ENCODE measurements at places on chromosomes 4 and X. TPM values are rescaled to one million over a fixed set of nuclear protein-coding genes. Genes with fewer than 3 reads are reported as not detected.

DNA sequence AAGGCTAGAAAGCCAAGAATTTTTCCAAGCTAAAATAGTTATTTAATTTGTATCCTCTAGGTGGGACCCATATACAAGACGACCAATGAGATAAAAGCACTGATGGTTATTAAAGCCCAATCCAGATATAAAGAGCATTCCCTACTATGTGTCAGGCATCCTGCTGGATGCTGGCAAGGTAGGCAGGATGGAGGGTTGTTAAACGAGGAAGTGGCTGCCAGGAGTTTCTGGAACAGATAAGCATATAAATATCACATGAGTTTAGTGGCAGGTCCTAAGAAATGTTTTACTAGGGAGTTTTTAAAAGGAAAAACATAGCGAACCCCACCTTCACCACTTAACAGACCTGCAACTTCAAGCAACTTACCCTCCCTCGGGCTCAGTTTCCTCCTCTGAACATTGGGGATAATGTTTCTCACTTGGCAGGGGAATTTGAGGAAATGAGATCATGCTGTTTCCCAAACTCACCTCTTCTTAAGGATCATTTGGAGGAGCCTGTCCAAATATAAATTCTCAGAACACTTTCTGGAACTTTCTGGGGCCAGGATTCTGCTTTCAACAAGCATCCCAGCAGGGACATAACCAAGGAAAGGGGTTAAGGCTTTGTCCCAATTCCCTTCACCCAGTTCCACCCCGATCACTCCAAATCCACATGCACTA lies 94.3 kb upstream of the LDB2 start:
- DNase-seq: no peak

DNA sequence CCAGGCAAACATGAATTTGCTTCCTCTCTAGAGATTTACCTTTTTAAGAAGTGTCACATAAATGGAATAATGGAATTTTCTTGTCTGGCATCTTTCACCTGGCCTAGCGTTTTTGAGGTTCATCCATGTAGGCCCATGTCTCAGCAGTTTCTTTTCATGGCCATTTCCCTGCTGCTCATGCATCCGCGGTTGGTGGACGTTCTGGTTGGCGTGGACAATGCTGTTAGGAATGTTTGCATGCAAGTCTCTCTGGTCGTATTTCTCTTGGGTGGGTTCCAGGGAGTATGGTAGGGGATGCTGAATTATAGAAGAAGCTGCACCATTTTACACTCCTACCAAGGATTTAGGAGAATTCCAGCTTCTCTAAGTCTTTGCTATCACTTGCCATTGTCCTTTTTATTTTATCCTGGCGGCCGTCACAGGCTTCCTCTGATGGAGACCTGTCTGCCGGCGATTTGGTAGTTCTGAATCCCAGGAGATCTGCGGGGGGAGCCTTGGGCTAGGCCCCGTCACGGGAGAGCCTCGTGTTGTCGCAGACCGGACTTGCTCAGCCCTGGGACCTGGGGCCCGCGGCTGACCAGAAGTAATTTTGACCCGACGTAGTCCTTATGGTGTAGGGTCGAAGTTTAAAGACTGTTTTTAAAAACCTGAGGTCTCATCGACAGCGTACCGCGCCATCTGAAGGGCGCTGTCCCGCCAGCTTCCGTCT lies 56.9 kb upstream of the TADA2B start:
- DNase-seq: no peak

DNA sequence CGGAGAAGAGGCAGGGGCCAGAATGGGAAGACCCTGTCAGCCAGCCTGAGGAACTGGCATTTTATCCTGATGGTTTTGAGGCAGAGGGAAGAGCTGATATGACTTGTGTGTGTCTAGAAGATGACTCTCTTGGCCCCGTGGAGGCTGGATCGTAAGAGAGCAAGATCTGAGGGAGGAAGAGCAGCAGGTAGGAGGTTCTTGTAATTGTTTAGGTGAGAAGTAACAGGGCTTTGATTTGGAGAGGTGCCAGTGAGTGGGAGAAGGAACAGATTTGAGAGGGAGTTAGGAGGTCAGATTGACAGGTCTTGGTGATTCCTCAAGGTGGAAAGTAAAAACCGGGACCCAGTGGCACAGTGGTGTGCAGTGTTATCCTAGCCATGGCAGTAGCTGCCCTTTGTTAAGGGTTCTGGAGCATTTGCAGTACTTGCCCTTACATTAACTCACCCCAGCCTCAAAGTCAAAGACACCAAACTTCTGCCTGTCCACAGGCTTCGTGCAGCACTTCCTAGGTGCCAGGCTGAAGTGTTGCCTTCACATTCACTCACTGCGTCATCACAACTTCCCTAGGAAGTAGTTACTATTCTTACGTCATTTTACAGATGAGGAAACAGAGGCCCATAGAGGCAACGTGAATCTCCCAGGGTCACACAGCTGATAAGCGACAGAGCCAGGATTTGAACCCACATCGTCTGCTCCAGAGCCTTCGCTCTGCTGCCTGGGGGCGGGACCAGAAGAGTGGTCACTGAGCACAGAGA lies 23.7 kb downstream of the RTL5 start:
- DNase-seq: no peak

DNA sequence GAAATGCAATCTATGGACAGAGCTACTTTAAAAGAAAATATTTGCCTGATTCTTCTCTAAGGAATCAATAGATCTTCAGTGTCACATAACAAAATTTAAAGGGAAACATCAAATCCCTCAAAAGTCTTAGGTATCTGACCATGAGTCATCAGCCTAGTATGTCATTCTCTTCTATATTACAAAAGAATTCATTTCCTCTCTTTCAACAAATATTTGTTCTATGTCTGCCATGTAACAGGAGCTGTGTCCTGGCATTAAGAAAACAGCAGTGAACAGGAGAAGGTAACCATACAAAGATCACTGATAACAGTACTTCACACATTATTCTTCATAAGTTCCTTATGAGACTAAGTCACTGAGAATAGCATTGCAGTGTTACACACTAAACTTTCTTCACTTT lies 243.6 kb upstream of the DKK2 start:
- no peak for DNase-seq

FGF16 gene
- total RNA-seq: not detected

IQCM gene
- 8.3 TPM for total RNA-seq

SSX1 gene
- total RNA-seq: not detected

GRCh38 chrX:70481471-70482270 lies 37.0 kb downstream of the DLG3 start:
- no peak for DNase-seq

GRCh38 chr4:8278421-8279287 lies 9.1 kb downstream of the HTRA3 start:
- DNase-seq: no peak

PABPC1L2A gene
- total RNA-seq: not detected
